Foreskin keratinocyte (primary cell): ENCODE measurements at places on chromosomes 4 and X. TPM values are rescaled to one million over a fixed set of nuclear protein-coding genes. Genes with fewer than 3 reads are reported as not detected.

The SLC30A9 gene
- polyA plus RNA-seq, result 16.8 and 22.5 TPM in 2 replicates

The LCORL gene
- polyA plus RNA-seq, result 1.9 and 2.3 TPM in 2 replicates

The PARM1 gene
- 0.02 TPM in 2 replicates for polyA plus RNA-seq

The CCNA2 gene
- 28.0 and 42.7 TPM in 2 replicates for polyA plus RNA-seq

The ARMCX1 gene
- 10.2 and 12.1 TPM in 2 replicates for polyA plus RNA-seq

The SUPT20HL1 gene
- polyA plus RNA-seq, result not detected in 2 replicates

The MAGEC2 gene
- polyA plus RNA-seq, result not detected in 2 replicates

The SLC9B2 gene
- 6.9 and 8.3 TPM in 2 replicates for polyA plus RNA-seq

The PCDH18 gene
- polyA plus RNA-seq, result 0.04 and 0.10 TPM in 2 replicates

DNA sequence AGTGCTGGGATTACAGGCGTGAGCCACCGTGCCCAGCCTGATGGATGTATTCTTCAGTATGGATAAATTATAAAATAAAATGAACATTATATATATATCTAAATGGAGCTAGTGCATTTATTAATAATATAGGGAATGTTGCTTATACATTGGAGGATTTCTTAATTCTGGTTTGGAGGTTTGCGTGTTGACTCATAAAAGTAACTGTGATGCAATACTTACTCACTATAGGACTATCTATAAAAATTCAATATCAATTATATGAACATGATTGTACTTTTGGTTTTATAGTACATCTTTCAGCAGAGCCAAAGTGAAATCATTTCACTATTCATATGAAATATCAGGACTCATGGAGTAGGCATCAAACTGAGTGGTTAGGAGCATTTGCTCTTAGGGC lies 3.2 kb upstream of the AREG start:
- peak; percentile 60 for DNase-seq

DNA sequence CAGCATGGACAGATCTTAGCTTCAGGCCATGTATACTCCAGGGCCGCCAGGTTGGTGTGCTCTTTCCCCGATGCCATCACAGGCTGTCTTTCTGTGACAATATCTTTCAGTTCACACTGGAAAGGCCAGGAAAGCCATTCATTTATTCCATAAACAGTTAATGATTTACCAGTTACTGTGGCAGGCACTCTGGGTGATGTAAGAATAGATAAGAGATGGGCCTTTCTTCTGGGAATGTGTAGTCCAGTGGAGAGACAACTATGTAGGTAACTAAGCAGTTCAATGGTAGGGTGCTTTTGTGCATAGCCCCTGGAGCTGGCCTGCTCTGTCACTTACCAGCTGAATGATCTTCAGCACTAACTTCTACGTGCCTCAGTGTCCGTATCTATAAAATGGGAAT lies 46.3 kb upstream of the LEF1 start:
- DNase-seq, result no peak

DNA sequence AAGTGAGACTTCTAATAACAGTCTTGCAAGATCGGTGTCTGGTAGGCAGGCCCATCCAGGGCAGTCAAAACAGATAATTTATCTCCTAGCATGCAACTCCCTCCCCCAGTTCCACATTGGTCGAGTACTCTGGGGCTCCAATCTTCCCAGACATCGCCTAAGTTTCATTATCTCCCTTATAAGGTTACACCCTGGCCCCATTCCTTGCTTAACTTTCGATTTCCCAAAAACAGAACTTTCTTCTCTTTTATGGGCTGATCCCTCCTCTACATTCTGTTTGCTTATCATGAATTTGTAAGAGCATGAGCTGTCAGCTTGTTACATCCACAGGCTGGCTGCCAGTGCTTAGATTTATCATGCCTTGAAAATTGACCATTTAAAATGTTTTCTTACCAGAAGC lies 471.3 kb downstream of the TECRL start:
- DNase-seq, result peak; percentile 47

DNA sequence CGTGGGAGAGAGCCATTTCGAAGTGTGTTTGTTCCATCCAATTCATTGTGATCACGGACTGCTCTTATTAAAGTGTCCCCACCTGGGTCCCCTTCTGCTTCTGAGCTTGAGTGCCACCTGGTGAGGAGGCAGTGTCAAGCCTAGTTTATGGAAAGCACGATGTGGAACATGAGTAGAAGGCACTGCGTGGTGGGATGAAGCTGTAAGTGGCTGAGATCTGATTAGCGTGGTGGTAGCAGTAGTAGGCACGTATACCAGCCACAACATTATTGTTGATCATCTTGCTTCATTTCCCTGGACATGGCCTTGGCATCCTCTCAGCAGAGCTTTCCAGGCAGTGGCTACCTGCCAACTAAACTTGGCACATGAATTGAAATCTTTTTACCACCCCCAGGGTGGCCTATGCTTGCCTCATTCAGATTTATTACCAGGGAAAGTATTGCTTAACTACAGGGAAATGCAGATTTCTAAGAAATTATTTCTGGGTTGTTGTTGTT lies 46.4 kb downstream of the GPAT3 start:
- DNase-seq, result no peak

GRCh38 chr4:156545003-156545785 lies 426.4 kb downstream of the PDGFC start:
- DNase-seq, result no peak

DNA sequence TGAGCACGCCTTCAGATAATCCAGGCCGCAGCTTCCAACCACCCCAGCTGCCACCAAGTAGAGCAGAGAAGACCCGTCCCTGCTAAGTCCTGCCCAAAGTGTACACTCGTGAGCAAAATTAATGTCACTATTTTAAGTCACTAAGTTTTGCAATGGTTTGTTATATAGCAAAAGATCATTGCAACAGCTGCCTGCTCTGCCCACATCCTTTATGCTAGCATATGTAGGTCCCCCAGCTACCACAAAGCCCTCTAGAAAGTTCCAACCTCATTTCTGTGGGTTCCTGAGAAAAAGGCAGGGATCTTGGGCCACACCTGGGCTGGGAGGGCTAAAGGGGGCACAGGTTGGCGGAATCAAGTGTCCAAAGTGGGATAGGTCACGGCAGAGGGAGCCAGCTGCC lies 346.9 kb downstream of the BCOR start:
- DNase-seq, result no peak

GRCh38 chrX:77415882-77416281 lies 31.3 kb upstream of the FGF16 start:
- DNase-seq, result no peak

GRCh38 chrX:105297041-105297440 lies 76.5 kb upstream of the TEX13A start:
- no peak for DNase-seq

GRCh38 chr4:680928-681645 lies 6.7 kb downstream of the MYL5 start:
- no peak for DNase-seq
